ENCODE measurements at places on chromosomes 5 and 9.

DNA sequence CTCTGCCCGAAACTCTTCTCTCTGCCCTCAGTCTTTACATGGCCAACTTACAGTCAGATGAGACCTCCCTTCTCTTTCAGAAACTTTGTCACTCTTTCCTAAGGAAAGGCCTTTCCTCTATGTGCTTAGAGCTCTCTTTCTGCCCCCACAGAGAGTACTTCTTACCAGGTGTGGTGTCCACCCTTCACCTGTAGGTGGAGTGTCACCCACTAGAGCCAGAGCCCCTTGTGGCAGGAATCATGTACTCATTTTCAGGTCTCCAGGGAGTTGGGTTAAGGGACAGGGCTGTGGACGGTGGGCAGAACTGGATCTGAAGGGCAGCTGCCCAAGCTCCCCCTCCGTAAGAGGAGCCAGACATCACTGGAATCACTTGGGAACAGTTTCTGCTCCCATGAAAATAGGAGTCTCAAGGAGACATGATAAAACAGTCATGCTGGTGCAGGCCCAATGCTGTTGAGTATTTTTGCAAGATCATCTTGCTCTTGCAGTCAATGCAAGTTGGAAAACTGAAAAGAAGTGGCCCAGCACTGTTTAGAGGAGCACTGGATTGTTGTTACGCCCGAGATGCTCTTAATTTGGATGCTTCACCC, 436.7 kb downstream of the ZSWIM6 start:
- DNase-seq = no peak

GRCh38 chr5:157867751-157868387, 8.9 kb upstream of the CLINT1 start:
- no peak for DNase-seq

GRCh38 chr5:32785611-32786254, 74.6 kb downstream of the NPR3 start:
- peak; percentile 92 for DNase-seq

DNA sequence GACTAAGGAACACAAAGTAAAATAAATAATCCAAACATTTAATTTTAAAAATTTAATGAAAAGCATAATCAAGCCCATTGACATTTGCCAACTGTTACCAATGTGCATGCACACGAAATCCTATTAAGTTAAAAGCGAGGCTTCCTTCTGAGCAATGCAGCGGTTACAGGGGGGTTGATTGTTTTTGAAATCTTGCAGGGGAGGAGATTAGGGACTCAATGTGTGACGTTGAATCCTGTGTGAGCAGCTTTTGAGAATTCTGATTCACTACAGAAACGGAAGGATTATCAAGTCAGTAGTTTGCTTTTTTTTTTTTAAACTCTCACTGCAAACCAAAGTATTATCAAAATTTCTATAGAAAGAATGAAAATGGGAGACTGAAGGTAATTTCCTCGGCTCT, 109.5 kb downstream of the PRKACG start:
- DNase-seq = no peak

DNA sequence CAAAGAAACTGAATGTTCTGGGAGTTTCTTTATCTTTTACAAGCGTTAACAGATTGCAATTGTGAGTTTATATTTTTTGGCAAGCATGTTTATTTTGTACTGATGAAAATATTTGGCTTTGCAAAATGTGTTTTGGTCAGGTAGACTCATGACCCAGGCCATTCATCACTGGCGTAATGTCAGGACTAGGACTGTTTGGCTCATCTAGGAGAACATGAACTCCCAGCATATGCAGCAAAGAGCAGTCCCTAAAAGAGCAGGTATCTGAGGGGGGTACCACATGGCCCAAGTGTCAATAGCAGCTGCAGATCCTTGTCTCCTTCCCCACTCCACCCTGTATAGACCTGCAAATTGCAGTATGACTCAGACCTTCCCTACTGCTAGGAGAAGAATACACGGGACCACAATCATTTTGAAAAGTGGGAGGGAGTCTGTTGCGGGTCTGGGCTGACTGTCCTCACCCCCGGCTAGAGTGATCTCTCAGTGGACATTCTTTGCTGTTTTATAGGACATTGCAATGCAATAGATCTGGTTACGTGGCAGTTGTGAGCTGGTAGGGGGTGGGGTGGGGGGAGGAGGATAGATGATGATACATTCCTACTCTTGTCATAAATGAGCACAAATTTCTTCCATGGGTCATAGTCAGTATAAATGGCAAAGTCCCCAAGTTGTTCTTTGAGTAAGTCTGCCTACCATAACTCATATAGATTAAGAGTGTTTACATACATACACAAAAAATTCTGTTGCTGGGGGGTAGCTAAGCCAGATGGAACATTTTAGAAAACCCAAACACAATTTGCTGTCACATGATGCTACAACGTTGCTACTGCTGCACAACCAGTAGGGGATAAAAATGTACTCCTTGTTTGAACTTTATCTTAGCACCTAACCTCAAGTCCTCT, 20.8 kb upstream of the SNCAIP start:
- no peak for DNase-seq

DNA sequence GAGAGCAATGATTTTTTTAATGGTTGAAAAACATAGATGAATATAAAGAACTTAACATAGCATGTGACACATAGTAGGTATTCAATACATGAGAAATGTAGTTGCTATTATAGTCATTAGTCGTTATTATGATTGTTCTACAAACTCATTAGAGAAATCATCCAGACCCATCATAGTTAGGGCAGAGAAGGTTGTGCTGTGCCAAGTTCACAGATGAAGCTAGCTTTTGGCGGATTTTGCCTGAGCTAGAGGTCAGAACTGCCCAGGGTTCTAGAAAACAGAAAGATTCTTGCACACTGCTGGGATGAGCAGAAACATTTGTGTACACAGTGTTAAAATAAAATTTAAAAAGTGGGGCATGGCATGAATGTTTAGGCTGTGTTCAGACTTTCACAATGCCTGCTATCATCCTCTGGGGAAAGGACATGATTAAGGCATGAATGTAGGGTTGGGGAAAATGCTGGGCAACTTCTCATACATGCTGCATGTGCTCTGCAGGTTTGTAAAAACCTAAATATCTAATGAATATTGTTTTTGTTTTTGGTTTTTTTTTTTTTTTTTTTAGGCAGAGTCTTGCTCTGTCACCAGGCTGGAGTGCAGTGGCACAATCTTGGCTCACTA, 33.3 kb upstream of the RAD23B start:
- peak; percentile 58 for DNase-seq

DNA sequence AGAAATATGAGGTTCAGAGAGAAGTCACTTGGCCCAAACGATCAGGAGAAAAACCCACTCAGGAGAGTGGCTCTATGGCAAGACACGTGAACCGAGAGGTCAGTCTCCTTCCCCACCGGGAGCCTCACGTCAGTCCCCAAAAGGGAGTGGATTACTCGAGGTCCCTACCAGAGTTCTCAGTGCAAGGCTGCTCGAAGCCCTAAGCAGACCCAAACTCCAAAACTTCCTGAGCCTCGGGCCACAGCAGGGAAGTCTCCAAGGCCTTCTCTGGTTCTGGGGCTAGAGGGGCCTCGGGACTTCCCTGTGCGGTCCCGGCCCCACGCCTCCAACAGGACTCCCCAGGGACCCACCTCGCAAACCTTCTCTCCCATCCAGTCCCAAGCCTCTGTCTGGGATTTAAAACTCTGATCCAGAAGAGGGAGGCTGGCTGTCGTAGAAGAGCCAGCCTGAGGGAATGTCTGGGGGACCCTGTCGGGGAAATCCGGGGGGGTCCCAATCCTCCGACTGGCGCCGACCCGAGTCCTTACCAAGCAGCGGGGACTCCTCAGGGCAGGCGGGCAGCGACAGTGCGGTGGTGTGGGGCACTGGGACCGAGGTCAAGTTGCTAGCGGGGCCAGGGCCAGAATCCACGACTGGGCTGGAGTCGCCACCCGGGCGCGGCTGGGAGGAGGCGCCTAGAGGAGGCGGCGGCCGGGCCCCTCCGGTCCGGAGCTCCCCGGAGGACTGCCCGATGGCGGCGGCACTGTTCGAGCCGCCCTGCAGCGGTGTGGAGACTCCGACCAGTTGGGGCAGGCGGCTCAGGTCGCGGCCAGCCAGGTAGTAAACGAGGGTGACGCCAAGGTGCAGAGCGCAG, 679 bp downstream of the B4GALT1 start:
- peak; percentile 67 for DNase-seq

DNA sequence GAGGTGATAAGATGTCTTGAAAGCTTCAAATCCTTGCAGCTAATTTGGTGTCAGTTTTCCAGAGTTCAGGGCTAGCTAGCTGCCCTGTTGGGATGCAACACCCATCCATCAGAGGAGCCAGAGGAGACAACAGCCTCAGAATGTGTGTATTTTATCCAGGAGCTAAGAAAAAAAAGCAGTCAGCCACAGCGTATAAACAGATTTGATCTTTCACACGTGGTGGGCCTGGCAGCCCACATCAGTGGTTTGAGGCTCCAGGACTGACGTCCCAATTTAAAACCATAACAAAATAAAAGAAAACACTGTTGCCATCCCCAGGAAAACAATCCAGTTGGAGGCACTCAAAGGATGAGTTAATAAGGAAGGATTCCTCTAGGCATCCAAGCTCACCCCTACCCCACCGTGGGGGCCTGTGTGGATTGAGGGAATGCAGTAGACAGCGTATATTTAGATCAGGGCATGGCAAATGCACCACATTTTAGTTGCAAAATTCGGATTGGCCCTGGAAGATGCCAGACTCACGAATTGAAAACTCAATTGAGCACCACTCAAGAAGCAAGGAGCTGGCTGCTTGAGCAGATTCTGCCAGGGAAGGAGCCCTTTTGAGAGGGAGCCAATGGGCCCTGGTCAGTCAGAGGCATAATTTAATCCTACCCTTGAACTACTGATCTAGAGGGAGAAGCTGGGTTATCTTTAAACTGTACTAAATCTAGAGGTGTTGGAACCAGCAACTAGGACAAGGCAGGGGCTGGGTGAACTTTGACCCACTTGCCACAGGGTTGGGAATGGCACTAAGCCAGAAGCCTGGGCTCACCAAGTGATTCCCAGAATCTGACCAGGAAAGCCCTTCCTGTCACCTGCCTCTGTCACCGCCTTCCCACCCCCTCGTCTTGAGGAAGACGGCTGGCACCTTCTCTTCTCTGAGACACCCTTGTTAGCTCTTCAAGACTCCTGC, 17.5 kb downstream of the ADRA1B start:
- DNase-seq = no peak

DNA sequence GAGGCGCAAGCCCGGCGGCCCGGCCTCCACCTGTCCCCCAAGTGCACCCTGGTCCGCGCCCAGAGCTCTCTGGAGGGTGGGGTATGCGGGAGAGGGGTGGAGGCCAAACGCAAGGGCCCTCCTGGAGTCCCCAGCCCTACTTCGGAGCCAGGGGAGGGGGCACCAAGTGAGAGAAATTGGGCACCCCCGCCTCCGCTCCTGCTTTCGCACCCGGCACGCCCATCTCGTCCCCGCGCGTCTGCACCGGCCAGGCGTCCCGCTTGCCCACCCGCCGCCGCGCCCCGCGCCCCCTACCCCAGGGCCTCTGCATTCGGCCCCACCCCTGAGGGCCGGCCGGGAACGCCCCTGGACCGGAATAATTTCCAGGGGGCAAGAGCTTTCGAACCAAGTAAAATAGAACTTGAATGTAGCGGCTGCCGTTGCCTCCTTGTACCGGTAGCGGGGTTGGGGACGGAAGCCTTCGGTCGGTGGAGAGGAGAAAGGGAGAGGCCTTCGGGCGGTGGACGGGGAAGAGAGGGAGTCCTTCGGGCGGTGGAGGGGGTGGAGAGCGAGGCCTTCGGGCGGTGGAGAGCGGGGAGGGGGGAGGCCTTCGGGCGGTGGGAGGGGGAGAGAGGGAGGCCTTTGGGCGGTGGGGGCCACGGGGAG, 694 bp upstream of the PHPT1 start:
- DNase-seq = peak; percentile 69

DNA sequence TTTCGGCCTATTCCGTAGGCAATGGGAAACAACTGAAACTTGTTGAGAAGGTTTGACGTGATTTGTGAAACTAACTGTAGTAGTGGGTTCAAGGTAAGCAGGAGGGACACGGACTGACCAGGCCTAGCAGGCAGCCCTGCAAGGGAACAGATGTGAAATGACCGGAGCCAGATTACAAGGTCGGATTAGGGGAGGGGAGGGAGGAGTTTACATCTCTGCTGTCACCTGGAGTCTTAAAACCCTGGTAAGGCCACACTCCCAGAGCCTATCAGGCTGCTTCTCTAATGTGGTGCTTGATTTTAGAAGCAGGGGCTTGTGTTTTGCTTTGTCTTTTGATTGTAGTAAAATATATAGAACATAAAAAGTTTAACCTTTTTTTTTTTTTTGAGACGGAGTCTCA, 3.5 kb upstream of the SPTAN1 start:
- DNase-seq = no peak

DNA sequence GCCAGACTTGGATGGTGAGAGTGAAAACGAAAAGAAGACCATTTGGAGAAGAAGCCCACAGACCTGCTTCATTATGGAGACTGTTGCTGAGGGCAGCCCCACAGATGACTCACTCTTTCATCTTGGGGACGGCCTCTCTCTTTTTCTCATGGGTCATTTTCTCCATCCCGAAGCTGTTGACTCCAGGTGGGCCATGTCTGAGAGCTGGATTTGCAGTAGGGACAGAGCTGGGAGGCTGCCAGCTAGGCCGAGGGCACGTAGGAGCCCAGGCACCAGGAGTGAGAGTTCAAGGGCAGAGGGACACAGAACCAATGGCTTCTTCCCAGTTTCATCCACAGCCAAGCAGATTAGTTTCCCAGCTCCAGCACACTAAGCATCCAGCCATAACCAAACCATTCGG, 92.4 kb downstream of the S1PR3 start:
- no peak for DNase-seq

DNA sequence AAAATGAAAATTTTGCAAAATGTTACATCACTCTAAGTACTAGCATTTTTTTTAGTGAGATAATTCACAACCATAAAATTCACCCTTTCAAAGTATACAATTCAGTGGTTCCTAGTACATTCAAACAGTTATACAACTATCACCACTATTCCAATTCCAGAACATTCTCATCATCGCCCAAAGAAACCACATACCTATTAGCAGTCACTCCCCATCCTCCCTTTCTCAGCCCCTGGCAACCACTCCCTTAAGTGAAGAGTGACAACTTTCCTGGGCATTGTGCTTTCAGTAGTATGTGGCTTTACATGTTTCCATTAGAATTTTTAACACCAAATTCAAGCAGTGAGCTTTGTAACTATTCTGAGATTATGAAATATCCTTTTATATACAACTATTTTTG, 81.4 kb downstream of the RASEF start:
- no peak for DNase-seq

GRCh38 chr5:155929112-155929511, 397.9 kb upstream of the SGCD start:
- no peak for DNase-seq

- peak; percentile 95 for DNase-seq
These were observed 211.5 kb downstream of the SEC61B start for GRCh38 chr9:99433555-99433954.

DNA sequence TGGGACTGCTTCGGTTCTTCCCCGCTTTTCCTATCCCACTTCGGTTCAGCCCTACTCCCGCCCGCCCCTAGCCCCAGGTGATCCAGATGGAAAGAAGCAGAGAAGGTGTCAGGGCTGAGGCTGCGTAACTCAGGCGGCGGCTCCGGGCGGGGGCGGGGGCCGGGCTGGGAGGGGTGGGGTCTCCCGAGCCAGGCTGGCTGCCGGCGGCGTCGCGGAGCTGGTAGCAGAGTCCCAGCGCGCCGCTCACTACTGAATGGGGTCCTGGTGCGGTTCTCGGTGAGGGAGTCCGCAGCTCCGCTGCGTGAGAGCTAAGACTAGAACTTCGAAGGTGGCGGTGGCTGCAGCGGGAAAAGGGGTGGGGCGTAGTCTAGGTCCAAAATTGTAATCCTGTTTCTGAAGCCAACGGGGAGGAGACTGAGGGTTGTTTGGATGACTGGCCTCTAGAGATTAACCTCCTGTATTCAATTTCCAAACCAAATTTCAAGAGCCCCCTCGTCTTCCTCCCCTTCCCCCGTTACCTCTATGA, 1.4 kb downstream of the PRR16 start:
- DNase-seq = peak; percentile 81

- DNase-seq = no peak
These were observed 85.8 kb downstream of the CYFIP2 start for GRCh38 chr5:157351802-157352092.

Data from adipocyte (in vitro differentiated cells).